8988T (cell line): ENCODE measurements at places on chromosomes 13 and 19.

- DNase-seq, result no peak
Observed at GRCh38 chr13:114068656-114069318, 63.6 kb downstream of the RASA3 start.

DNA sequence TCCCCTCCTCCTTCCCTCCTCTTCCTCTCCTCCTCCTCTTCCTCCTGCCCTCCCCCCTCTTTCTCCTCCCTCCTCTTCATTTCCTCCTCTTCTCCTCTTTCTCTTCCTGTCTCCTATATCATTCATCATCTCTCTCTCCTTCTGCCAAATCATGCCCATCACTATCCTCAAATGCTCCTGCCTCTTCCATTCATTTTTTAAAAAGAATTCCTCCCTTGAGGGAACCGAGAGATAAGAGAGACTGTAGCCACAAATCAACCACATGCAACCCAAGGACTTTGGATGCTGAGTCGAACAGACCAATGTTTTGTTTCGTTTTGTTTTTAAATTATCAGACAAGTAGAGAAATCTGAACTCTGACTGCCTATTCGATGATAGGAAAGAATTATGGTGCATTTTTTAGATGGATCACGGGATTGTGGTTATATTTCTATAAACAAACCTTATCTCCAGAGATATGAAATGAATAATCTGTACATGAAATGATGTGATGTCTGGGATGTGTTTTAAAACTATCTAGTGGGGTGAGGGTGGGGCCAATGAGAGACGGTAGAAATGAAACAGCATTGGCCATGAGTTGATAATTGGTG lies 9.5 kb upstream of the ZNF541 start:
- no peak for DNase-seq

- DNase-seq, result no peak
Observed at GRCh38 chr19:56764196-56764695, 76.3 kb downstream of the PEG3 start.

- no peak for DNase-seq
Observed at GRCh38 chr19:16254851-16255408, 57.2 kb downstream of the AP1M1 start.

DNA sequence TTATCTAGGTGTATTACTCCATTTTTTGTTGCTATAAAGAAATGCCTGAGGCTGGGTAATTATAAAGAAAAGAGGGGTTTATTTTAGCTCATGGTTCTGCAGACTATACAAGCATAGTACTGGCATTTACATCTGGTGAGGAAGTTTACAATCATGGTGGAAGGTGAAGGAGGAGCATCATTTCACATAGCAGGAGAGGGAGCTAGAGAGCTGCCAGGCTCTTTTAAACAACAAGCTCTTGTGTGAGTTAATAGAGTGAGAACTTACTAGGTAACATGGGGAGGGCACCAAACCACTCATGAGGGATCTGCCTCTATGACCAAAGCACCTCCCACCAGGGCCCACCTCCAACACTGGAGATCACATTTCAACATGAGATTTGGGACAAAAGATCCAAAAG lies 221.7 kb upstream of the GPC6 start:
- no peak for DNase-seq

- DNase-seq, result no peak
Observed at GRCh38 chr13:40564342-40565001, 102.0 kb downstream of the FOXO1 start.

DNA sequence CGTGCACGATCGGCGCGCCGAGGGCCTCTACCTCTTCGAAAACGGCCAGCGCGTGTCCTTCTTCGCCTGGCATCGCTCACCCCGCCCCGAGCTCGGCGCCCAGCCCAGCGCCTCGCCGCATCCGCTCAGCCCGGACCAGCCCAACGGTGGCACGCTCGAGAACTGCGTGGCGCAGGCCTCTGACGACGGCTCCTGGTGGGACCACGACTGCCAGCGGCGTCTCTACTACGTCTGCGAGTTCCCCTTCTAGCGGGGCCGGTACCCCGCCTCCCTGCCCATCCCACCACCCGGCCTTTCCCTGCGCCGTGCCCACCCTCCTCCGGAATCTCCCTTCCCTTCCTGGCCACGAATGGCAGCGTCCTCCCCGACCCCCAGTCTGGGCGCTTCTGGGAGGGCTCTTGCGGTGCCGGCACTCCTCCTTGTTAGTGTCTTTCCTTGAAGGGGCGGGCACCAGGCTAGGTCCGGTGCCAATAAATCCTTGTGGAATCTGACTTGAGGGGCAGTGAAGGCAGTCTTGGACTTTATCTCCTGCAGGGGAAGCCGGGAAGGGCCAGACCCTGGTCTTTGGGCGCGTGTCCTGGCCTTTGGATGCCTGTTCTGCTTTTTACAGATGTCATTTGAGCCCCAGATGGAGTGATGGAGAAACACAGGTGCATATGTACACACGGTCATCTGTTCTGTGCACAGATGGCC lies 2.2 kb downstream of the CLEC11A start:
- DNase-seq, result no peak

DNA sequence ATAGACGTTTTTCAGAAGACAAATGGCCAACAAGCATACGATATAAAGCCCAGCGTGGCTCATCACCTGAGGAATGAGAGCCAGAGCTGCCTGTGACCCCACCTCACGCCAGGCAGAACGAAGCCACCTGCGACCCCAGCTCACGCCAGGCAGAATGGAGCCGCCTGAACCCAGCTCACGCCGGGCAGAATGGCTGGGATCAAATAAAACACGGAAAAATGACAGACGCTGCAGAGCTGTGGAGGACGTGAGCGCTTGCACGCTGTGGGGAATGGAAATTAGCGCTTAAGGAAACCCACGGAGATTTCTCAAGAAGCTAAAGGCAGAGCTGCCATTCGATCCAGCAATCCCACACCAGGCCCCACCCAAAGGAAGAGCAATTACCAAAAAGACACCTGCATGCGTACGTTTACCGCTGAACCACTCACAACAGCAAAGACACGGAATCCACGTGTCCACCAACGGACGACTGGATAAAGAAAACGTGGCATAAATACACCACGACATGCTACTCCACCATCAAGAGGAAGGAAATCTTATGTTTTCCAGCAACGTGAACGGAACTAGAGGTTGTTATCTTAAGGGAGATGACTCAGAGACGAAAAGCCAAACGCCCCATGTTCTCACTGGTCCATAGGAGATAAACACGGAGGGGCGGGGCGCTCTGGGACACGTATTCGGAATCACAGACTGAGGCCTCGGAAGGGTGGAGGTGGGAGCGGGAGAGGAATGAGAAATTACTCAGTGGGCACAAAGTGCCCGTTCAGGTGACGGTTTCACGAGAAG lies 30.7 kb upstream of the C13orf46 start:
- DNase-seq, result no peak

DNA sequence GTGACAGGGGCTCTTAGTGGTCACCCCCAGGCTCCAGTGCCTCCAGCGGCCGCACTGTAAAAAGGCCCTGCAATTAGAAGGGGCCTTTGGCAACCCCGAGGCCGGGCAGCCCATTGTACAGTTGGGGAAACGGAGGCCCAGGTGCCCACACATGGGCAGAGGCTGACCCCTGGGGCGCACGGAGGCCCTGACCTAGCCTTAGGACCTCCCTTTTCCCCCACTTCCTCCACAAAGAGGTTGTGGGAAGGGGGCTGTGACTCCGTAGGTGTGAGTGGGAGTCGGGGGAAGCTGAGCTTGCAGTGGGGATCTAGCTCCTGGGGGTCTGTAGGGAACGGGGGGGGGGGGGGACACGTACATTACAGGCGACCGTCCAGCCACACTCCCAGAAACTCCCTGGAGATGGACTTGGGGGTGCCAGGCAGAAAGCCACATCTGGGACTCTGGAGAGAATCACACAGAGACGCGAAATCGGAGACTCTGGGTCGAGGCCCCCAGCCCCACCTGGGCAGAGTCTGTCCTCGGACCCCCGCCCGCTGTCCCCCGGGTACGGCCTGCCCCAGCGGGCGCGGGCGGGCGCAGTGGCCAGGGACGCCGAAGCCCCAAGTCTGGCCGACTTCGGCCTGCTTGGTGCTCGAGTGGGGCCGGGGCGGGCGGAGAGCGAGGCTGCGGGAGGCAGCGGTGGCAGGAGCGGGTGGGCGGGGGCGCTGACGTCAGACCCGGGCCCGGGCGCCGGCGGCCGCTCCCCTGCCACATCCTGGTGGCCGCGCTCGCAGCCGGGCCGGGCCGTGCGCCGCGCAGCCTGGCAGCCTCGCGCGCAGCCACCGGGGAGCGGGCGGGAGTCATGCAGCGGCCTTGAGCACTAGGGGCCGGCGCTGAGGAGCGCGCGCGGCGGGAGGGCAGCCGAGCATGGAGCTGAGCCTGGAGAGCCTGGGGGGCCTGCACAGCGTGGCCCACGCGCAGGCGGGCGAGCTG lies at the start of gene ONECUT3:
Gene ONECUT3, plus strand, starts transcription at position 750 of the 972 bp plus-strand sequence. Its CDS starts 157 bp downstream, at position 907.
- no peak for DNase-seq

DNA sequence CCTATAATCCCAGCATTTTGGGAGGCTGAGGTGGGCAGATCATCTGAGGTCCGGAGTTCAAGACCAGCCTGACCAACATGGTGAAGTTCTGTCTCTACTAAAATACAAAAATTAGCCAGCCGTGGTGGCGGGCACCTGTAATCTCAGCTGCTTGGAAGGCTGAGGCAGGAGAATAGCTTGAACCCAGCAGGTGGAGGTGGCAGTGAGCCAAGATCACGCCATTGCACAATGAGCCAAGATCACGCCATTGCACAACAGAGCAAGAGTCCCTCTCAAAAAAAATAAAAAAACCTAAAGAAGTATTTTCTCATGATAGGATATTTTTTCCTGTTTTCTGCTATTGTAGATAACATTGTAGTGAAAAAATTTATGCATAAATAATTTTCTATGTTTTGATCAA lies 13.3 kb downstream of the IFT88 start:
- no peak for DNase-seq

DNA sequence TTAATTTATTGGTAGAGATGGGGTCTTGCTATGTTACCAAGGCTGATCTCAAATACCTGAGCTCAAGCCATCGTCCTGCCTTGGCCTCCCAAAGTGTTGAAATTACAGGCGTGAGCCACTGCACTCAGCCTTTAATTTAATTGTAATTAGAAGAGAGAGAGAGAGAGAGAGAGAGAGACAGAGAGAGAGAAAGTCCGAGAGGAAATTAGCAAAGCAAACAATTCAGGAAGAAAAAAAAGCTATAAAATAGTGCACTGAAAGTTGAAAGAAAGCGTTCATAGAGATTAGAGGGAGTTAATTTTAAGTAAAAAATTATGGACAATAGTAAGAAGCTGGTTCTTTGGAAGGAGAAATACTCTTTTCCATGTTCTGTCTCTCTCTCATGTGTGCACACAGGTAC lies 7.0 kb downstream of the GPR32 start:
- DNase-seq, result no peak

DNA sequence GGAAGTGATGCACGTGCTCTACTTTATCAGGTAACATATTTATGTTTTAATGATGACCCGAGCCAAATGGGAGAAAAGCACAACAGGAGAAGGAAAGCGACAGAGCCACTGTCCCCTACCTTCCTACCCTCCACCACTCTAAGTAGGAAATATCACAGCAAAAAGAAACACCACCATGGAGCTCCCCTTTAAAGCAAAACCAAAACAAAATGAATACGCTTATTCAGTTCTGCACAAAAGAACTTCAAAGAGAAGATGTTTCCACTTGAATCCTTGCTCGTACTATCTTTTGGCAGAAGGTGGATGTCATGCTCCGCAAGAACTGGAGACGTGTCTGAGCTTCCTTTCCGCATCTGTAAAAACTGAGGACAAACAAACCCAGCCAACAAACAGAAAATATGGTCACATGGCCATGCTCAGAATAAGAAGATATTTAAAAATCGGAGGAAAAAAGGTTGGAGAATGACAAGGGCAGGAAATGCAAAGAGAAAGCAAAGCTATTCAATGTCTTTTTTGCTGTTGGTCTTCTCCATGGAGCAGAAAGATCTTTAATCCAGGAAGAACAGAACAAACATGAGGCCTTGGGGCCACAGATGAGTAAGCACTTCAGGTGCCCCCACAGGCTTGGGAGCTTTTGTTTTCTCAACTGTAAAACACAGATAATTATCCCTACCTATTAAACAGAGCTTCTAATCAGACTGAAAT lies 19.5 kb downstream of the N4BP2L1 start:
- no peak for DNase-seq

DNA sequence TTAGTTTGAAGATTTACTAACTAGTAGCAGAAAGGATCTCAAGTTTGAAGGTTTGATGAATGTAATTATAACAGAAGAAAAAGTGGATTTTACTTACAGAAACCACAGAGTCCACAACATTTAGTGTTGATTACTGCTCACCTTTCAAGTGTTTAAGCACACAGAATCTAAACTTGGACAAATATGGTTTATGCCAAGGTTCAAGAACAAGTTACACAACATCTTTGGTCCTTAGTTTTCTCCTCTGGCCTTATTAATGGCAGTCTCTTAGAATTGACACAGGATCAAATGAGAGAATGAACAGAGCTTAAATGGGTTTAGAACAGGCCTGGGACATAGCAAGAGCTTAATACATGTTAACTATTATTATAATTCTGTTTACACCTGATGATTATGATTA lies 133.0 kb downstream of the RBM26 start:
- no peak for DNase-seq

- DNase-seq, result no peak
Observed at GRCh38 chr13:110233951-110234280, 73.0 kb downstream of the COL4A1 start.

DNA sequence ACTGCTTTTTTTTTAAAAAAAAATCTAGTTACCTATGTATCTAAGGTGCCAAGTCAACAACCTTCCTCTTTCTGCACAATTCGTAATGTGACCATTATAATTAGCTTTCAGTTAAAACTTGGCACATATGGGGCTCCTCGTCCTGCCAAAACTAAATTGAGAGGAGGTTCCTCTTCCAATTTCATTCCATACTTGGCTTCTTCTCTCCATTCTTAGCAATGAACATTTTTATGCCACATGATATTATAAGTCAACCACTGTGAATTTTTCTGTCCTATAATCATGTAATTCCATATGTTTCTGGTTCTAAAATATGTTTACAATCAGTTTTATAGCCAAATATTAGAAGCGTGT lies 177.0 kb downstream of the DCLK1 start:
- no peak for DNase-seq

- DNase-seq, result no peak
Observed at GRCh38 chr19:18637673-18638630, 1.1 kb downstream of the KLHL26 start.

DNA sequence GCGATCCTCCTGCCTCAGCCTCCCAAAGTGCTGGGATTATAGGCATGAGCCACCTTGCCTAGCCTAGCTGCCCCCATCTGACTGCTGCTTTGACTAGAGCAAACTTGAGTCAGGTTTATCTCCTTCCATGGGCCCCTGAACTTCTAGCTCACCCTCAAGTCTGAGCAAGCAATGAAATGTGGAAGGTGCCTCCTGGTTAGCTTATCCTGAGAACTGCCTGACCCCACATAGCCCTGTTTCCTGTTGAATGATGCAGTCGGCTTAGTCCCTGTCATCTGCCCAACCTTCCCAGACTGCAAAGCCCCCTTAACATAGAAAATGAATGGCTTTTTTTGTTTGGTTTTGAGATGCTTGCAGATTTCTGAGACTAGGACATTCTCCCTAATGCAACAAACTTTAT lies 8.9 kb upstream of the TMEM160 start:
- no peak for DNase-seq

GRCh38 chr13:31611214-31611613 lies 128.1 kb upstream of the RXFP2 start:
- DNase-seq, result no peak

- no peak for DNase-seq
Observed at GRCh38 chr19:28582344-28582743, 630.6 kb downstream of the UQCRFS1 start.
